ENCODE measurements at places on chromosomes 5 and 9.

- no peak for DNase-seq
Observed at GRCh38 chr9:14686168-14686567, 7.1 kb downstream of the ZDHHC21 start.

- no peak for DNase-seq
Observed at GRCh38 chr5:39518516-39518915, 93.7 kb upstream of the DAB2 start.

DNA sequence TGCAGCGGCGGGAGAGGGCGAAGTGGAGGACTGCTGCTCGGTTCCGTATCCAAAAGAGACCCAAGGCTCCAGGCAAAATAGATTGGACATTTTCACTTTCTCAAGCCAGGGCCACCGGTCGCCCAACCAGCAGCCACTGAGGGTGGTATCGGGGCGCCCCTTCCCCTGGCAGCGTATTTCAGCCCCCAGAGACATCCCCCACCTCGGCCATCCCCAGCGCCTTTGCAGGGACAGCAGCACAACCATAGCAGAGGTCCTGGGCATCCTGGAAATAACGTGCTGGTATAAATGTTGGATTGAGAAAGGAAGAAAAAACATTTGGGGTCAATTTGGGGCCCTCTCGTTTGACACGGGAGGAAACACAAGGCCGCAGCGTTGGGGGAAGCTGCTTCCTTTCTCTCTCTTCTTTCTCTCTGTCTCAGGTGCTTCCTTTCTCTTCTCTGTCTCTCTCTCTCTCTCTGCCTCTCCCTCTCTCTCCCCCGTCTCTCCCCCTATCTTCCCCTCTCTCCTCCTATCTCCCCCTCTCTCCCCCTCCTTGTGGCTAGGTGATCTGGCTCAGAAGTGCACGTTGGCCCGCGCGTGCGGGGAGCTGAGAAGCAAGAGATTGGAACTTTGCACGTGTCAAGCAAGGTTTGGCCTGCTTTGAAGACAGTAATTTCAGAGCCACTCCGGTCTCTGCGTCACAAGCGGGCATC, 624 bp upstream of the RETREG1 start:
- peak; percentile 8 for DNase-seq

GRCh38 chr9:90240541-90240940, 402.1 kb downstream of the DIRAS2 start:
- no peak for DNase-seq

DNA sequence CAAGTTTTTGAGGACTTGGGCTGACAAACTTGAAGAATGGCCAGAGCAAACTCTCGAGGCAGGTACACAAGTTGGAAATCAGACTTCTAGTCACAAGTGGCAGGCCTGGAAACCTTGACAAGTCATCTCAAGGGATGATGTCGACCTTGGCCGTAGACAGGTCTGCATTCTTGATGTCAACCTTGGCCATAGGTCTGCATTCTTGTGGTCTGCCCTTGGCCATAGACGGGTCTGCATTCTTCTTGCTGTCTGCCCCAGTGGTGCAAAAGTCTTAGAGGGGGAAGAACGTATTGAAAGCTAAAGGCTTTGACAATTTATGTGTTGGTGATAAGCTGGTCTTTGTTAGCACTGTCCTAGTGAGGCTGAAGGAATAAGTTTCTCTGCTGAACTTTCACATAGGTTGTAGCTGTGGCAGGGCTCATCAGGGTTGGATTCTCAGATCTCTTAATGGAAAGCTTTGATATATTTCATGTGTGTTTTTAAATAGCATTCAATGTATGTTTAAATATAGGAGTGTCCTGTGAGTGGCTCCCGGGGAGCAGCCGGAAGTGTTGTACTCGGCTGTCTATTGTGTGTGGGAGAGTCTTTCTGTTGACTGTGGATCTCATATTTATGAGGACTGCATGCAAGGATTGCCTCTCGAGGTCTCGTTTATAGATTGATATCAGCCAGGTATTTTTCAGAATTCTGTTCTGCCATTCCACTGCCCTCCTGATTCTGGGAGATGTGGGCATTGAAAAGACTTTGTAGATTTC, 27.0 kb downstream of the SUB1 start:
- no peak for DNase-seq

GRCh38 chr5:139065306-139065705, 132.9 kb downstream of the SIL1 start:
- no peak for DNase-seq

DNA sequence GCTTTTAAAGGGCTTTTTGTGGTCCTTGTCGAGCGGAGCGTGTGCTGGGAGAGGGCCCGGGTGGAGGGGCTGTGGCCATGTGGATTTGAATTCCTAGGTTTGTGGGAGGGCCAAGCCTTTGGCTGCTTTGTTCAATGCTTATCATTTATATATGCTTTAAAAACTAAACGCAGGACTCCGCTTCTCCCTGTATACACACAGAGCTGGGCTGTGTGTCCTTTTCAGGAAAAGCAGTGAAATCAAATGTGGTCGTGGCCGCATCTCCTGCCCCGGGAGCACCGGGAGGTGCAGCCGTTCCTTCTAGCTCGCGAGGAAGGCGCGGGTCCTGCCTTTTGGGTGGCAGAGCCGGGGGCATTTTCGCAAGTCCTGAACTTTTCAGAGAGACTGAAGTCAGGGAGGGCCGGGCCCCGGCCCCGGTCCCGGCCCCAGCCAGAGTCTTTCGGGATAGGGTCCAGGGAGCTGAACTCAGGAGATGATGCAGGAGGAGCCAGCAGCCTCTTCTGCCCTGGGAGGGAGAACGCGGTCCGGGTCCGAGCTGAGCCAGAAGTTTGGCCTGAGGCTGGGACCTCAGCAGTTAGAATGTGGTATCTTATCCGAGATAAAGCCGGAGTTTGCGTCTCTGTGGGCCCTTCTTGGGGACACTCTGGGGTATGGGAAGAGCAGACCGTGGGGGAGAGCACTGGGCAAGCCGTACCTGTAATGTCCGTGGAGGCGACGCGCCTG, 158.8 kb downstream of the C9orf152 start:
- DNase-seq: no peak

GRCh38 chr5:31492869-31493268, 39.0 kb downstream of the DROSHA start:
- no peak for DNase-seq

DNA sequence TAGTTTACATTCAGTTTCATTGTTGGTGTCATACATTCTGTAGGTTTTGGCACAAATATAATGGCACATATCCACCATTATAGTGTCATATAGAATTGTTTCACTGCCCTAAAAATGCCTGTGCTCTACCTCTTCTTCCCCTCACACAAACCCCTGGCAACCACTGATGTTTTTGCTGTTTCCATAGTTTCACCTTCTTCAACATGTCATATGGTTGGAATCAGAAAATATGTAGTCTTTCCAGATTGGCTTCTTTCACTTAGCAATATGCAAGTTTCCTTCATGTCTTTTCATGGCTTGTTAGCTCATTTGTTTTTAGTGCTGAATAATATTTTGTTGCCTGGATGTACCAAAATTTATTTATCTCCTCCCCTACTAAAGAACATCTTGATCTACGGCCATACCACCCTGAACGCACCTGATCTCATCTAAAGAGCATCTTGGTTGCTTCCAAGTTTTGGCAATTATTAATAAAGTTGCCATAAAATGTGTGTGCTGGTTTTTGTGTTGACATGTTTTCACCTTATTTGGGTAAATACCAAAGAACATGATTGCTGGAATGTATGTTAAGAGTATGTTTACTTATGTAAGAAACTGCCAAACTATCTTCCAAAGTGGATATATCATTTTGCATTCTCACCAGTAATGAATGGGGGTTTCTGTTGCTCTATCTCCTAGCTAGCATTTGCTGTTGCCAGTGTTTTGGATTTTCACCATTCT, 17.0 kb upstream of the CDK20 start:
- no peak for DNase-seq

- DNase-seq: no peak
Observed at GRCh38 chr5:157650991-157651611, 1.1 kb downstream of the SOX30 start.

DNA sequence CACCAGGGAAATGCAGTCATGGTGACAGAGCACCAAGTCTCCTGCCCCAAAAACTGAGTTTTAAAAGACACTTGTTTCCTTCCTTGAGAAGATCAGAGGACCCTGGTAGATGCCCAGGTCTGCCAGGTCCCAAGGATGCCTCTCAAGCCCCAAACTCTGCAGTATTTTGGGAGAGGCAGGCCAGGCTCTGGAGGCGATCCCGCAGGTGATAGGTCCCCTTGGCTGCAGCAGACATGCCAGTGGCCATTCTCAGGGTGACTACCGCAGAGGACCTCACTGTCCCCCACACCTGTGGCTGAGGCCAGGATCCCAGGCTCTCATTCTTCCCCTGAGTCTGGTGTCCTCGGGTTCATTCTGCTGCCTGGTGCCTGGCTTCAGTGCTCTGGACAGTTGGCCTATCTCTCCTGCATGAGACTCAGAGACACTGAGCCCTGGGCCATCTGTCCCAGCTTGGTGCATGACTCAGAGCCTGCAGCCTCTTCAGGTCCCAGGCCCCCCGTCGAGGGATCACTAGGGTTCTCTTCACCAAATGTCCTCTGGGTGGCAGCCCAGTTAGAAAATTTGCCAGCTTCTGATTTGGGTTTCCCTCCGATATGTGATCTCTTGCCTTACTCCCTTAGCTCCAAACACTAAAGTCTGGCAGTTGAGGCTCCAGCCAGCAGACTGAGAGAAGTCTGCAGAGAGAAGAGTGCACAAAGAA, 59.7 kb upstream of the GARNL3 start:
- no peak for DNase-seq

- DNase-seq: no peak
Observed at GRCh38 chr5:16943846-16944678, 8.0 kb upstream of the MYO10 start.

GRCh38 chr5:79109527-79110492, 1.8 kb upstream of the BHMT start:
- no peak for DNase-seq

DNA sequence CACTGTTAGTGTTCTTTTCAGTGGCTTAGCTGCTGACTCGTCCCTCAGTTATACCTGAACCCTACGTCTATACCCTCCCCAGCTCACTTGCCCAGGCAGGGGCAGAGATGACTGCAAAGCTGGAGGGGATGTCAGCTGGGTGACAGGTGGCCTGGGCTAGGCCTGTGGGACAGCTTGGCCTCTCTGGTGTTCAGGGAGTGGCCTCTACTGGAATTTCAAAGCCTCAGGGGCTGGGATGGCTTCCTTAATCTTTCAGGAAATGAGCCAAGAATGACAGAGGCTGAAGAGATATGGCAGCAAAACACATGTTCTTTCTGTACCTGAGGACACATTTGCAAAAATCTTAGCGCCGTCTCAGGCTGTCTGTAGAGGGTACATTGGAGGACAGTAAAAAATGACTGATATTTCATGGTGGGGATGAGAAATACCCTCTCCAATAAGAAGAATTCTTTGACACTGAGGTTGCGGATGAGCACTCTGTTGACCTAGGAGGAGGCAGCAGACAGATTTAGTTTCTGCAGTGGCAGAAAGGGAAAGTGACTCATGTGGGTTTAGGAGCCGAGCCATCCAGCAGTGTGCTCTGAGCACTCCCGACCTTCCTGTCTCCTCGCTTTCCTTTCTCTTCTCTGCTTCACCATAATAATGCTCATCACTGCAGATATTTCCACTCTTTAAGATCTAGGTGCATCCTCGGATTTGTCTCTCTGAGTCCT, 54.4 kb downstream of the ENTREP1 start:
- no peak for DNase-seq

DNA sequence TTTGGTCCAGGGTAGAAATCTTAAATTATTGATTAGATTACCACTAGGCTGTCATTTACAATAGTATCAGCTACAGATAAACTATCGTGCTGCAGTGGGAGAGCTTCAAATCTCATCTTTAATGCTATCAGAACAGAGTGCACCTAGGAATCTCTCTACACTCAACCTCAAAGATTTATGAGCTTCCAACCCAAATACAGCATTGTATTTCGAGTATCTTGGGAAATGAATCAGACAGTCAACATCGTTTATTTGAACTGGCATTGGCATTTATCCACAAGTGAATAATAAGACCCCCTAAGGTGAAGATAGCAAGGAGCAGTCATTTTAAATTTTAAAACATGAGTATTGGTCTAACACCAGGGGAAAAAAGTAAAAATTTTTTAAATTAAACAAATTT, 1203.2 kb downstream of the CDH12 start:
- DNase-seq: no peak

DNA sequence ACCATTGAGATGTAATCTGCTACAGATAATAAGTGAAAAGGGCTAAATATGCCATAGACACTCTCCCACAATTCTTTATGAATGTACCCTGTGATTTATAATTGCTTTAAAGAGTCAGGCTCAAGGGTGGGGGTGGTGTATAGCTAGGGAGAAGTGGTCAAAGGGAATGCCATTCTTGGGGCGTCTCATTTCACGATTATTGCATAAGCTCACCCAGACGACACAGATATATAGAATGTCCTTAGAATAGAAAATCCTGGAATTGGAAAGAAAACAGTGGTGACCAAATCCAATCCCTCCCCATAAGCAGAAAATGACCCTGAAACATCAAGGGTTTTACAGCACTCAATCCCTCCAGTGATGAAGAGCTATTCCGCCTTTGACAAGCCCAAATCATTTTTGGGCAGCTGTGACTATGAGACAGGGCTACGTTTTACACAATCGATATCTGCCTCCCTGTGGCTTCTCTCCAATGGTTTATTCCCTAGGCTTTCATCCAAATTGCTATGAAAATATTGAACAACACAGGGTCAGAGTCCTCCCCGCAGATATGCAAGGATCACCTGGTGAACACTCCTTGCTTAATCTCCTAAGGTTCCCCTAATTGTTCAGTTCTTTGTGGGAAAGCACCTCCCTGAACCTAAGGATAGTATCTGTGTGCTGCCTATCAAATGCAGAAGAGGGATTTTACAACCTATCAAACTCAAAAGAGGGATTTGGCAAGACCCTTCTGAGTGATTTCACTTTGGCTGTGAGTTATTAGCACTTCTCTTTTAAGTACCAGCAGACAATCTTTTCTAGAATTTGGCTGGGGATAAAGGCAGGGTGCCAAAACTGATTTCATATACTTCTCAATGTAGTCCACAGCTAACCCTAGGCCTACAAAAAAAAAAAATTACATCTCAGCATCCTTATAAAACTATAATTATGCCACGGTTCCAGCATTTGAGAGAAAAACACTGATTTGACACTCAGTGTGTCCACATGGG, 144.9 kb upstream of the CDH6 start:
- no peak for DNase-seq

DNA sequence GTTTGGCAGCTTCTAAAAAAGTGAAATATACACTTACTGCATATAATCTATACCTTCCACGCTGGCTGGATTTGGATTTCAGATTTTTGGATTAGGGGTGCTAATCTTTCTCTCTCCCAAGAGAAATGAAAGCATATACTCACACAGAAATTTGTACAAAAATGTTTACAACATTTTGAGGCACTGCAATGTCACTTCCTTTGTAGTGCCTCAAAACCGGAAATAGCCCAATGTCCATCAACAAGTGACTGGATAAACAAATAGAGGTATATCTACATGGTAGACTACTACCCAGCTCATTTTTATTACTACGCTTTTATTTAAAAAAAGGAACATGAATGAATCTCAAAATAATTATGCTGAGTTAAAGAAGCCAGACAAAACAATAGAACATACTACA, 74.0 kb upstream of the MIER3 start:
- DNase-seq: no peak

GRCh38 chr5:139733698-139734538, 61.7 kb upstream of the PSD2 start:
- DNase-seq: no peak

GRCh38 chr9:89993678-89994630, 389.1 kb downstream of the GADD45G start:
- DNase-seq: no peak

All from activated CD4-positive, CD25-positive, alpha-beta regulatory T cell (primary cell).